Stimulated activated CD8-positive, alpha-beta memory T cell treated with anti-CD3 and anti-CD28 coated beads, Interleukin-15, amount 100 ng/mL, for 1 hour (primary cell): ENCODE measurements at places on chromosomes 6 and 20.

- DNase-seq = no peak
Measured at GRCh38 chr6:113402544-113402943, 454.6 kb upstream of the MARCKS start.

DNA sequence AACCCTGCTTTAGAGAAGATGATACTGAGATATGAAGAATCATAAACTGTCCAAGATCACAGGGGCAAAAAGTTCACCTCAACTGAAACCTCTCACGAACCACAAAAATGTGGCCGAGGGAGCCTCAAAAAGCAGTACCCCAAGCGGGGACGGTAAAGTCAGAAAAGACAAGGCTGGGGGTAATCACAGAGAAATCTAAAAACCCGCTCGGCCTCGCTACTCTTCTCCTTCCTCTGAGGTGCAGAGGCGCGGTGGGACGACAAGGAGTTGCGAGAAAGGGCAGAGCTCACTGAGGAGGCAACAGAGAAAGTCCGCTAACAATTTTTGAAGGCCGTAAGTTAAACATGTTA, 356 bp upstream of the IRAK1BP1 start:
- no peak for DNase-seq

DNA sequence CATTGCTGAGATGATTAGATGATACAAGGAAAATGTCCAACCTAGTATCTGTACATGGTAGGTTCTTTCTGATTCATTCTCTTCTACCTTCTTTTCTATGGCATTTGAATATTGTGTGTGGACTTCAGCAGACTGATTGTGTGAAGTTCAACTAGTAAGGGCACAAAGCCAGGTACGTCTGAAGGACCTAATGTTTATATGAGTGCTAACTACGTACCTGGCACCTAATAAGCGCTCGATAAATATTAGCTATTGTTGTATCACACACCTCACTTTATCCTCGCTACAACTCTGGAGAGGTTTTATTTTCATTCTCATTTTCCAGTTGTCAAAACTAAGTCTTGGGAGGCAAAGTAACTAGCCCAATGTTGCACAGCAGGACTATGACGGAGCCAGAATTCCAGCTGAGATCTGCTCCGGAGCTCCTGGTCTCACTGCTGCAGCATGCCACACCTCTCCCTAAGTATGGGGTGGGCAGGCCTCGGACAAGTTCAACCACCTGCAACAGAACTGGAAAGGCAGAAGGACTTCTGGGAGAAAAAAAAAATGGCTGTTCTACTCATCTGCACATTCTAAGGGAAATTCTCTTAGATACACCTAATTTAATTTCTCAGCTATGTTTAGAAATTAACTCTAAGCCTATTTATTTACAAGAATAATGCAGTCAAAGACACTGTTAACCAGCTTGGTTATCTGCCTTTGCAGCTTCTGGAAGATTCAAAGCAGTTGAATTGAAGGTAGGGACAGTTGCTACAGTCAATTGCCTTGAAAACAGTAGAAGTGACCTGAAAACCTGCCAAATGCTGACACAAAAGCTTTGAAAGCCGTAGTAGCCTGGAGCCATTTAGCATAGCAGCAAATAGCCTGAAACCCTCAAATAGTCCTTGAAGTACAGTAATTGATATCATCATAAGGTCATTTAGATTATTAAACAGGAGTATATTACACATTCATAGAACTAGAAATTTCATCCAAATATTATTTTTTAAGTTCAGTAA, 165.0 kb downstream of the PDE7B start:
- DNase-seq = no peak

DNA sequence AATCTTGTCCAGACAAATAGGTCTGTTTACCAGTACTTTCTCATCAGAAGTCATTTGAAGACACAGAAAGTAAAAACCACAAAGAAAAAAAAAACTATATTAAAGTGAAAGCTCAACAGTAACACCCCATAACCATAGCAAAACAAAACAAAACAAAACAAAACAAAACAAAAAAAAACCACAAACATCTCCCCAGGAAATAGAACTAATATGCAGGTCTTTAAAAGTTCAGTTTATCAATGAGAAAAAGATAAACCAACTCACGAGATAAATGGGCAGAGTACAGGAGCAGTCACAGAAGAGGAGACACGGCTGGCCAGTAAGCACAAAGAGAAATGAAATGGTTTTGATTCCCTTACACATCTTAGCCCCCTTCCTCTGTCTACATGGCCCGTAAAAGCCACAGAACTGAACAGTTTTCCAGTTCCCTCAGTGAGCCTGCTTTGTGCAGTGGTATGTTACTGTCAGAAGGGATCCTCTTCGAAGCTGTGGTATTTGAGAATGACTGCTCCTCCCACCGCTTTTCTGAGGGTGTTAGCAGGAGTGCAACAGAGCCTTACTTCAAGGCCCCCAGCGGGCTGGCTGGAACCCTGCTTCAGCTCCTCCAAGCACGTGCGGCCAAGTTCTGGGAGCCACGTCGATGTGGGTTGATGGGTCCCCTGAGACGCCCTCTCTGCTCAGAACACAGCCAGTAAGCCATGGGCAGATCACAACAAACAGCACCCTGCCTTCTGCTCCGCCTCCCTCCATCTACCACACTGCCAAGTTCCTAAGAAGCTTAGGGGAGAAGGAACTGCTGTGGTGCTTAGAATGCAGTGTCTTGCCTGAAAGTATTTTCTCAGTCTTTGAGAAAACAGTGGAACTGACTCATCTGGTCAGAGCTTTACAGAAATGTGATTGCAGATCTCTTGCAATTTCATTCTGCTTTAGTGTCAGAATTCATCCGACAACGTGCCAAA, 14.0 kb downstream of the UST start:
- no peak for DNase-seq

GRCh38 chr6:21665392-21666200, 72.0 kb downstream of the SOX4 start:
- DNase-seq = no peak

GRCh38 chr6:165220045-165220444, 89.4 kb downstream of the C6orf118 start:
- no peak for DNase-seq

GRCh38 chr6:45637611-45638257, 260.0 kb upstream of the SUPT3H start:
- no peak for DNase-seq

DNA sequence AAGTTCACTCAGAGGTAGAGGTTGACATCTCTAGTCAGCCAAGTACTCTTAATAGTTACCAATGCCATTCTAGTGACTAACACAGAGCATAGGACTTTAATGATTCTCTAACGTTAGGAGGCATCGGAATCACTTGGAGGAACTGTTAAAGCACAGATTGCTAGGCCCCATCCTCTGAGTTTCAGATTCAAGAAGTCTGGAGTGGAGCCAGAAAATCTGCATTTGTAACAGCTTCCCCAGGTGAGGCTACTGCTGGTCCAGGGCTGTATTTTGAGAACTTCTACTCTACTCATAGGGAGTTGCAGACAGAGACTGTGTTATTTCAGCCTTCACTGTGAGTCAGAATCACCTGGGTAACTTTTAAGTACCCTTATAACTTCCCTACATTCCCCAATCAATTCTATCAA, 5.7 kb downstream of the LMBRD1 start:
- DNase-seq = no peak

- no peak for DNase-seq
Measured at GRCh38 chr20:13744352-13744751, 40.4 kb downstream of the ESF1 start.

- no peak for DNase-seq
Measured at GRCh38 chr6:115485400-115485799, 575.3 kb downstream of the FRK start.

DNA sequence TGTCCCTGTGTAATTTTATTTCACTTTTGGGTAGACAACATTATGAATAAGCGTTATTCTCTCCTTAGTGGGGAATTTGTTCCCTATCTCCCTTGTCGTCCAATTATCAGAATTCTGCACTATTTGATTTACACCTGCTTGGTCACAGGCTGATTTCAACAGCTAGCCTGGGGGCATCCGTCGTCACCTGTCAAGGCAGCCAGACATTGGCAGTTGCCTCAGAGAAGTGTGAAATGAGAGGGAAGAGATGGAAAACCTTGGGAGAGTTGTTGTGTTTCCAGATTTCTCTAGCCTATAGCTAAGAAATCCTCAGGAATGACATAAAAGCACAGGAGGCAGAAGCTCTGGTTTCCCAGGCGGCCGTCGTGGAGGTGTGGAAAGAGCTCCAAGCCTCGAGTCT, 891 bp upstream of the GHRH start:
- DNase-seq = no peak

GRCh38 chr6:39524007-39524406, 201.2 kb downstream of the KIF6 start:
- no peak for DNase-seq

DNA sequence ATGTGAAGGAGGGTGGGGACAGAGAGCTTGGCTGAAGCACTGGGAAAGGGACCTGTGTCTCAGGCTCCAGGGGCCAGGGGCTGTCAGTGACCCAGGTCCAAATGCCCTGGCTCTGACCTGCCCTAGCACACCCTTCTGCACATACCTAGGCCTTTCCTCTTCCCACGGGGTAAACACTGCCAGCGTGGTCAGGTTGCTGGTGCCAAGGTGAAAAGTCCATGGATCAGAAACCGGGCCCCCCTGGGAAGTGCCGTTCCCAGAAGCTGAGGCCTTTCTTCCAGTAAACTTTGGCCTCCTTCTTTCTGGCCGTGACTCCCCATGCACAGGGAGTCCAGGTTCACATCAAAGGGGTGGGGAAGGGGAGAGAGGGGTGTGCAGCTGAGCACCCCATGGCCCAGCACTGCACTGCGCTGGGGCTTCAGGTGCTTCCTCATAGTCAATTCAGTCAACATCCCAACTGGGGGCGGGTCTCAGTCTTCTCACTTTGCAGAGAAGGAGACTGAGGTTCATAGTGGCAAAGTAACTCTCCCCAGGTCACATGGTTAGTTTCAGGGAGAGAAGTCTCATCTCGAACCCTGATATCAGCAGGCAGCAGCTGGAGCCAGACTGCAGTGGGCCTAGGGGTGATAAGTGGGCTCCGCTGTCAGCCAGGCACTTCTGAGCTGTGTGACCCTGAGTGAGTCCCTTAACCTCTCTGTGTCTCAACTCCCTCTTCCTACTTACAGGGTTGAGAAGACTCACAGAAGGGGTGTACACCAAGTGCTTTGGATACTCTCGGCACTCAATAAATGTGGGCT, 17.0 kb downstream of the PCK1 start:
- no peak for DNase-seq

- DNase-seq = no peak
Measured at GRCh38 chr6:142372348-142372747, 70.5 kb downstream of the ADGRG6 start.

DNA sequence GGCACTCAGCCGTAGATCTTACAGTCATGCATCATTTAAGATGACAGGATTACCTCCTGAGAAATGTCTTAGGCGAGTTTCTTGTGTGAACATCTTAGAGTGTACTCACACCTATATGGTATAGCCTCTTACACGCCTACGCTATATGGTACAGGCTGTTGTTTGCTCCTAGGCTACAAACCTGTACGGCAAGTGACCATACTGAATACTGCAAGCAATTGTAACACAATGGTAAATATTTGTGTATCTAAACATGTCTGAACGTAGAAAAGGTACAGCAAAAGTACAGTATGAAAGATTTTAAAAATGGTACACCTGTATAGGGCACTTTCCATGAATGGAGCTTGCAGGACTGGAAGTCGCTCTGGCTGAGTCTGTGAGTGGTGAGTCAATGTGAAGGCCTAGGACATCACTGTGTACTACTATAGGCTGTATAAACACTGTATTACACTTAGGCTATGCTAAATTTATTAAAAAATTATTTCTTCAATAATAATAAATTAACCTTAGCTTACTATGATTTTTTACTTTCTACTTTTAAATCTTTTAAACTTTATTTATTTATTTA, 541 bp upstream of the IL20RA start:
- DNase-seq = no peak

DNA sequence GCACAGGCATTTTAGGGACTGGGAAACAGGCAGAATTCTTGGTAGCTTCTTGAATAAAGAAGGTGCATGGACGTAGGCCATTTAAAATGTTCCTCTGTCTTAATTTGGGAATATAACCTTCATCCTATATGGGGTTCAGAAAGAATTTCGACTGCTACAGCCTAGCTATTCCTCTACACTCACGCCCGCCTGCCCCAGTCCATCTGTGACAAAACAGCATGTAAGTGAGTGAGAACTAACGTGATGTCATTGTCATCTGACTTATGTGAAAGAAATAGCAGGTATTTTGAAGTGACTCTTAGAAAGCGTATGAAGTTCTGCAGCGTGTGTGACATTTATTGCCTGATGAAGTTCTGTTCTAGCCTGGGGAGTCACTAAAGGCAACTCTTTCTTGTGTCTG, 52.2 kb upstream of the SLC22A1 start:
- DNase-seq = no peak

DNA sequence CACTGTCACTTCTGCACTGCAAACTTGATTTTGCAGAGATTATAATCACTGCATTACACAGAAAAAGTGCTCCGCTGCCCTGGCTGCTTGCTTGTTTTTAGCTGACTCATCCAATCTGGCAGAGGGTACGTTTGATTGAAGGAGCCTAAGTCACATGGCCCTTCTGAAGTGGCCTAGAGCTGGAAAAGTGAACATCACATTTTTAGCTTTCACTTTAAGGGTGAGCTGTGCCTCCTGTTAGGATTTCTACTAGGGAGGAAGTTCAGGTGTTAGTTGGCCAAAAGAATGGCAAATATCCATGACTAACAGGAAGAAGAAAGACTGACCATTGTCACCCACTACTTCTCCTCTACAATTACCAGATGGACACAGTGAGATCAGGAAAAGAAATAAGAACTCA, 889.1 kb upstream of the MAP3K7 start:
- DNase-seq = no peak

DNA sequence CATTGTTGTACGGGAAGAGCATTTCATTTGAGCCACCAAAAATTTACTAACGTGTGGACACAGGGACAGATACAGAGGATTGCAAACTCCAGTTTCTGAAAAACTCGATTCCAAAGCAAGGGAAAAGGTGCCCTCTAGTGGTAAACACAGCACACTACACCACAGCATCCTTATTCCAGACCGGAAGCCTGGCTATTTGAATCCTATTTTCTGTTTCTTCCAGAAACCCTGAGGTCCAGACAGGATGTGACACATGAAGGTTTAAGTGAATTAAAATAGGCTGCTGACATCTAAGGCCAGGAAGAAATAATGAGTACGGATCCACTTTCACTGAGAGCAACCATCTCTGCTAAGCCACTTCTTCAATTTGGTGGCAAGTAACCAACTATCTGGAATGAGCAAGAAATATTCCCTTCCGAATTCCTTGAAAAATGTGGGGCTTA, 31.8 kb upstream of the GMPR start:
- DNase-seq = peak; percentile 18

GRCh38 chr20:43138061-43138770, 51.5 kb downstream of the PTPRT start:
- DNase-seq = no peak
